MG63 (cell line): ENCODE measurements at places on chromosomes 7 and 10. TPM values are rescaled to one million over a fixed set of nuclear protein-coding genes. Genes with fewer than 3 reads are reported as not detected.

DNA sequence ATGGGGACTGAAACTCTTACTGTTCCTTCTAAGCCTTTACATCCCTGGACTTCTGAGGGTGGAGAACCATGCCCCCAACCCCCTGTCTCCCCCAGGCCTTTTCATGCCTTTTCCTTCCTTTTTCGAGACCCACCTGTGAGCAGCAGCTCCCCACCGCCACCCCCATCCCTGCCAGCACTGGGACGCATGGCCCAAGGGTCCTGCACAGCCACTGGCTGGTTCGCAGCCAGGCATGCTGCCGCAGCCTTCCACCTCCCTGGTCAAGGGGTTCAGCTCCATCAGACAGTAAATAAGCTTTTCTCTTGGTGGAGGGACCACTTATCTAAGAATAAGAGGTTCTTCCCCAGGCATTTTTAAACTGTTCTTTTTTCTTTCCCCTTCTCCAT is 584.4 kb downstream of the GRM8 start:
- no peak for DNase-seq

- DNase-seq: no peak
Measured at GRCh38 chr7:150871601-150872000, 19.3 kb downstream of the AOC1 start.

GRCh38 chr7:2202361-2202761 is 30.4 kb downstream of the MAD1L1 start:
- DNase-seq: no peak

- peak; percentile 76 for DNase-seq
Measured at GRCh38 chr10:116787893-116788665, 45.7 kb upstream of the HSPA12A start.

- DNase-seq: no peak
Measured at GRCh38 chr7:122485856-122486255, 181.3 kb upstream of the FEZF1 start.

DNA sequence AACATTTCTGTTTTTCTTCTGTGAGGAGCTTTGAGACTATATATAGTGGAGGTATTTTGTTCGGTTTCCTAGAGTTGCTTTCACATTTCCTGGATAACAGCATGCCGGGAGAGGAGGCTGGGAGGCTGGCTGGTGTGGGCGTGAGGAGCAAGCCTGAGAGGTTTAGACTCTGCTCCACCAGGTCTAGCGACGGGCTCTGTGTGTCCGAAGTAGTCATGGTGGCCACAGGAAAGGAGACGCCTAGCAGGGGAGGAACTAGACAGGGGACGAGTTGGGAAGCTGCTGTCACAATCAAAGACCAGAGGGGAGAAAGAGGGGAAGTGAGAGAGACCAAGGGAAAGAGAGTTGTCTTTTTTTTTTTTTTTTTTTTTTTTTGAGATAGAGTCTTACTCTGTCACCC is 19.6 kb downstream of the PTPRE start:
- no peak for DNase-seq

DNA sequence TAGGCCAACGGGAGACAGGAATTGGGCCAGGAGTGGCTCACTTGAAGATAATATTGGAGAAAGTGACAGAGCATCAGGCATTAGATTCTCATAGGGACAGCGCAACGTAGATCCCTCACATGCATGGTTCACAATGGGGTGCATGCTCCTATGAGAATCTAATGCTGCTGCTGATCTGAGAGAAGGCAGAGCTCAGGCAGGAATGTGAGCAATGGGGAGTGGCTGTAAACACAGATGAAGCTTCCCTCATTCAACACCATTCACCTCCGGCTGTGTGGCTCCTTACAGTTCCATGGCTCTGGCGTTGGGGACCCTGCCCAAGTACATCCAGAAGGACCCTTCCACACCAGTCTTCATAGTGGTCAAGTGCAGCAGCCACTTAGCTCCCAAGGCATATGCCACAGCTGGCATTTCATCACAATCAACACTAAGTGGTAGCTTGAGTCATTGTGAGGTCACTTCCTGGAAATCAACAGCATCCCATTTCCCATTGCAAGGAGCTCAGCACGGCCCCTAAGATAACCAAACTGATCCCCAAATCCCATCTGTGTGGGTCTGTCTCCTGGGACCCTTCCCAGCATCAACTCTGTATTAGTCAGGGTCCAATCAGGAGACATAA is 174.5 kb downstream of the TPST1 start:
- no peak for DNase-seq

DNA sequence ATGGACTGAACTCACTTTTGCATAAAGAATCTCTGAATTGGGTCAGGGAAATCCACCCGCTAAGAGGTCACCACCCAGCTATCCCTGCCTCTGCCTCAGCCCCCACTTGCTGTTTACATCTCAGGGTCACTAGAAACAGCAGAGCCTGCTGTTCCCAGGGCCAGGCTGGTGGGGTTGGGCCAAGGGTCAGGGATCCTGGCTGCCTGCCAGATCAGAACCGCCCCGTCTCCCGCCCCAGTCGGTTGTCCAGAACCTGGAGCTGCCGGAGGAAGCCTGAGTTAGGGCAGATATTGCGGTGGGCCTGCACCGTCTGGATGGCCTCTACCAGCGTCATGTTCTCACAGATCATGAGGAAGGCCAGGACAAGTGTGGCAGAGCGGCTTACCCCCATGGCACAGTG is 17.0 kb upstream of the SAMD8 start:
- DNase-seq: no peak

DNA sequence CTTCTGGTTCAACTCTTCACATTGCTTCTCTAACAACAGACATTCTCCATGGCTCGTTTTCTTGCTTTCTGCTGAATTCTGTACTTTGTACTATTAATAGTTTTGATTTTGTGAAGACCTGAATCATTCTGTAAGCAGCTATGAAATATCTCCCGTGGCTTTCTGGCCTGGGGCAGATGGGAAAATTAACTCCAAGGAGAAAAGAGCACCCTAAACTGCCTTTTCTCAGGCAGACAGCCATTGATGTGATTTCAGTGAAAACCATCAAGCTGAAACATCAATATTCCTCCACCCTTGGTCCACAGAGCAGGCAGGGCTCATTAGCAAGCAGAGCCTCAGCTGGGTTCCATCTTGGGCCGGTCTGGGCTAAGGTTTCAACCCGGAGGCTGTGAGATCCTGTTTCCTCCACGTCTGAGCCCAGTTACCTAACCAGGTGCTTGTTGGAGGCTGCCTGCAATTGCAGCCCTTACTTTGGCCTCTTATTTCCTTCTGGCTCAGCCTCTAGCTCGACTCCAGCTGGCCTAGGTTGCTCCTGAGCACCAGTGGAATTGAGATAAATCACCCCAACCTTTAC is 21.1 kb upstream of the EZH2 start:
- DNase-seq: no peak

GRCh38 chr10:13930120-13930519 is 343.4 kb downstream of the PRPF18 start:
- no peak for DNase-seq

DNA sequence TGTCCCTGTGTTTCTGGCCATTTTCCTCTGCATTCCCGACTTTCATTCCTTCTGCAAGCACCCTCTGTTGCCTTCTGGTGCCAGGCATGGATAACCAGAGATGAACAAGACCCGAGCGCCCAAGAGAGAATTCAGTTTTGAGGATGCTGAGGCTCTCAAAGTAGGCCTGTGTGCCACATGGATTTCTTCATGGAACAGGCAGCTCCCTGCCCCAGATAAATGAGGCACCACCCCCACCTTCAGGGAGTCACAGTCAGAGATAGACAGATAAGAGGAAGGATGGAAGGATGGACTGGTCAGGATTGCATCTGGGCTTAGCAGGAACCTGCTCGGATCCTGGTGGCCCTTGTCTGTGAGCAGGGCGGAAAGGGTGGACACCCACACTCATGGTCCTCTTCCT is 49.4 kb downstream of the ADCYAP1R1 start:
- DNase-seq: no peak

DNA sequence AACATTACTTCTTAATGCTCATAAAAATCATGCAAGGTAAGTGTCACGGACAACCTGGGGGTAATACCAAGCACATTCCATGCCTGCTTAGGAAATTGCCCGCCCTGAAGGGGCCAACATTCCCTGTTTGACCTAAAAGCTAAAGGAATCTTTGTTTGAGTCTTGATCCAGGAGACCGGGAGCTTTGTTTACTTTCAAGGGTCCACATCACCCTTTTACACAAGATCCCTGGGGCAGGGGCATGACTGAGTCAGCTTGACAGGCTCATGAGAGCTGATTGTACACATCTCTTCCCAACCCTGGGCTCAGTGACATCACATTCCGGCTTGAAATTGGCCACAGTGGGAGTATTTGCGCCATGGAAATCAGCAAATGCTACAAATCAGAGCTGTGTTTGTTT is 248.1 kb upstream of the HABP2 start:
- DNase-seq: peak; percentile 2

DNA sequence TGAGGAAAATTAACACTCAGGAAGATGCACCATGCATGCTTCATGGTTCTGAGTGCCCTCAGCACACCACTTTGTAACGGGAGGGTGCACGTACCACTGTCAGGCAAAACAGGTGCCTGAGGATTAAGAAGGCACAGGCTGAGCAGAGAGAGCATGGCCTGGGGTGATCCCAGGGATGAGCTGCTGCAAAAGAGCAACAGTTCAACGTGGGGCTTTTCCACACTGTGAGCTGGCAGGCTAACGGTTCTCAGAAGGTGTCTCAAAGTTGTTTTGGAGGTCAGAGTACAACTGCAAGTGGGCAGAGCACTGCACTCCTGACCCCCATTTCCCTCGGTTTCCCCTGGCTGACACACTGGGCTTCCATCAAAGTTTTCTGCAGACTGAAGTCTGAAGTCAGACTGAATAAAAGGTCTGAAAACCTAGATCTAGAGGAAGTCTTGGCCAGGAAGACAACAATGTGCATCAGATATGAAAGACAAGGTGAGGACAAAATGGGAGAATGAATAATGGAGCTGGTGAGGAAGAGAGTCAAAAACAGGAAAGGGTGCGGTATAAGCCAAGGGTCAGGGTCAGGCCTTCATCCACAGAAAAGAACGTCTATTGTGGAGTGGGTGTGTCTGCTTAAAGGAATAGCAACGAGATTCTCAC is 20.5 kb downstream of the ZNF438 start:
- no peak for DNase-seq

DNA sequence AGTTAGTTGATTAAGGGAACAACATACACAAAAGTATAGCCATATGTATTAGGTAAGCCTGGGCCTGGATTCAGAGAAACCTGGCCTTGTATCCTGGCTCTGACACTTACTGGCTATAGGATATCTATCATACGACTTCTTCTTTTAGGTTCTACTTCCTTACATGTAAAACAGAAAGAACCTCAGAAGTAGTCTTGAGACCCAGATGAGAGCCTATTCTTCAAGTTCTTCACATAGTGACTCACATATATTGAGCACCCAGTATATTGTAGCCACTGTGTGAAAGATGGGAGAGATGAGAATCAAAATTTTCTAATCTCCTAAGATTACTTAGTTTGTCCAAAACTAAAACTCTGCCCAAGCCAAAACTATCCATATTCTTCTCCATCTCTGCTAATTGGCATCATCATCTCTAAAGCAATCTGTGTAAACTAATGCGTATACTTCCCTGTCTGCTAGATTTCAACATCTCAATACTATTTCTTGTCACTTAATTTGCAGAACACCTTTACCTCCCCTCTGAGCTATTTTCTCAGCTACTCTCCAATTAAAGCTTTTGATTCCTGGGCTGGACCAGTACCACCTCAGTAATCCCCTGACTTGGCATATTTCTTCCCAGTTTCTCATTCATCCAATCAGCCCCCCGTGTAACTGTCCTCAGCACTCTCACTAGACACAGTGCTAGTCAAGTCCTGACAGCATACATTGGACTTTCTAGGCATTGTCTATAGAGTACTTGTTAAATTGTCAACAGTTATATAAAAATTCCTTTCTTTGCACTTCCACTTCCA is 53.5 kb upstream of the MET start:
- no peak for DNase-seq

DNA sequence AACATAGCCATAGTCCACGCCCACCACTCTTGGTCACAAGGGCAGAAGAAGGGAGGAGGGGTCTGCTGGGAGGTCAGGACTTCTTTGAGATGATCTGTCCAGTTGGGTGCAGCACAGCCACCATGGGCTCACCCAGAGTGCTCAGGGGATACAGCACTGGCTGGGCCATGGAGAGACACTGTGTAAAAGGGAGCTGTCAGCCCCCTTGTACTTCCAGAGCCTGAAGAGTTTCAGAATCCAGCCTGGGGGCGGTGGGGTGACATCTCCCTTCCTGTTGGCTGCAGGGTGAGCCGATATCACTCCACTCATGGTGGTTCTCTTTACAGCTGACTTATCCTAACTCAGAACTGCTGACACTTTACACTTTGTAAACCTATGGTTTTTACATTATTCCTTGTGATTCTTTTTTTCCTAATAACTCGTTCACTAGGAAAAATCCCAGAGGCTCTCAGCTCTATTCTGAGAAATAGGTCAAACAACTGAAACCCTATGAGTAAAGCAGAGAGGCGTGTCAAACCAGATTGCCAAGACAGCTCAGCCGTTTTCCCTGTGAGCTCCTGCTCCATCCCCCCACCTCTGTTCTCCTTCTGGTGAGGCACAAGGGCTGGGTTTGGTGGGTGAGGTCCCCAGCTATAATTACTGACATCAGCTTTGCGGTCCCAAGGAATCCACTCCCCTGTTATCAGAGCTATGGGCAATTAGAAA is 3.2 kb upstream of the MRPS24 start:
- peak; percentile 84 for DNase-seq

GRCh38 chr10:97612386-97612785 is 20.9 kb downstream of the MORN4 start:
- DNase-seq: no peak

- no peak for DNase-seq
Measured at GRCh38 chr10:124229201-124229988, 136.0 kb upstream of the CHST15 start.

GRCh38 chr7:40288827-40289226 is 154.0 kb downstream of the SUGCT start:
- DNase-seq: no peak

DNA sequence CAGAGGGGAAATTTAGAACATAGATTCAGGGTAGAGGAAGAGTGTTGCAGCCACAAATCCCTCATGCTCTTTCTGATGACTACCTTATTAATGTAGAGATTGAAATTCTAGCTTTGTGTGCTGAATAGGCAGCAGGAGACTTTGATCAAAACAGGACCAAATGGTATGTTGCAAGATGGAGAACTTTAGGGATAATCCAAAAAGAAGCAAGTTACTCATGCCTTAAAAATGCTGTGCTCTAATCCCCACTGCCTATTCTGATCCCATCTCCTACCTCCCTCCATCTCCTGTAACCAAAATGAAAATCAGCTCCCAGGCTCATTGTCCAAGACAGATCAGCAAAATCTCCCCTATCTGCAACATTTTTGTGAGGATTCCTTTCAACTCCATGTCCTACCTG is 31.3 kb downstream of the CH25H start:
- DNase-seq: no peak

- no peak for DNase-seq
Measured at GRCh38 chr7:90923541-90923997, 327.4 kb downstream of the CDK14 start.

GRCh38 chr10:26855186-26855585 is 5.6 kb downstream of the ABI1 start:
- DNase-seq: no peak

Gene CD36
- not detected in 2 replicates for total RNA-seq

Gene TRIM50
- not detected in 2 replicates for total RNA-seq

Gene ERVW-1
- total RNA-seq: not detected in 2 replicates

Gene ZNF804B
- total RNA-seq: not detected in 2 replicates

Gene TRPV5
- not detected in 2 replicates for total RNA-seq

Gene CALHM2
- total RNA-seq: not detected in 2 replicates

Gene MICU1
- 35.1 and 49.8 TPM in 2 replicates for total RNA-seq

Gene GBX1
- not detected in 2 replicates for total RNA-seq

Gene PALS2
- total RNA-seq: 31.9 and 40.6 TPM in 2 replicates

Gene MOGAT3
- total RNA-seq: not detected in 2 replicates

Gene ZNF777
- total RNA-seq: 10.1 and 14.8 TPM in 2 replicates

Gene PRF1
- total RNA-seq: not detected in 2 replicates

Gene CRPPA
- total RNA-seq: 0.33 and 0.42 TPM in 2 replicates

Gene IGFBP3
- total RNA-seq: 224 and 281 TPM in 2 replicates

Gene CARD11
- total RNA-seq: not detected in 2 replicates

Gene HOXA6
- total RNA-seq: 0.82 and 5.1 TPM in 2 replicates
